Activated CD8-positive, alpha-beta memory T cell treated with anti-CD3 and anti-CD28 coated beads, Interleukin-2, amount 10 ng/mL, durations not matched to agents 7 days and 5 days (primary cell): ENCODE measurements at places on chromosomes 16 and 17. TPM values are rescaled to one million over a fixed set of nuclear protein-coding genes. Genes with fewer than 3 reads are reported as not detected.
A peak's percentile ranks its signal among the peaks of the same experiment; 100 is the strongest.

DNA sequence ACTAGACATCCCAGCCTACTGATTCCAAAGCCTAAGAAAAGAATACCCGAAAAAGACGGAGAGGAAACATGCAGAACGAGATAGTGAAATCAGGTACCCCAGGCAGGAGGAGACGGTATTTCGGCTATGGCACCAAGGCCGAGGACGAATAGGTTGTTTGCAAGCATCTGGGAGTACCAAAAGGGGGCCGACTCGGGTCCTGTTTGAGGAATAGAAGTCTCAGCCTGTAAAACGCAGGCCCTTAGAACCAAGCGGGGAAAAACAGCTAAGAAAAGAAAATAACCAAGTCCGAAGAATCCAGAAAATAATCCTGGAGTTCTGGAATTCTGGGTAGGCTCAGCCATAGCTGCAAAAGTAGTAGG is 537 bp downstream of the SLC35B1 start:
- H3K4me3 ChIP-seq, result peak overlapping the region; percentile 89
- H3K36me3 ChIP-seq, result peaks cover 30% of the 10 kb centered on the region
- H3K27me3 ChIP-seq, result no peaks in the 10 kb centered on the region
- DNase-seq, result no peak
- peaks cover 45% of the 10 kb centered on the region for H3K4me1 ChIP-seq
- peak overlapping the region; percentile 96 for H3K27ac ChIP-seq

- H3K4me1 ChIP-seq, result peaks cover 25% of the 10 kb centered on the region
- no peaks in the 10 kb centered on the region for H3K27me3 ChIP-seq
- H3K27ac ChIP-seq, result no peak overlapping the region
- no peak overlapping the region for H3K4me3 ChIP-seq
- DNase-seq, result no peak
Observed at GRCh38 chr17:28857905-28858800, 3.3 kb downstream of the ERAL1 start.

DNA sequence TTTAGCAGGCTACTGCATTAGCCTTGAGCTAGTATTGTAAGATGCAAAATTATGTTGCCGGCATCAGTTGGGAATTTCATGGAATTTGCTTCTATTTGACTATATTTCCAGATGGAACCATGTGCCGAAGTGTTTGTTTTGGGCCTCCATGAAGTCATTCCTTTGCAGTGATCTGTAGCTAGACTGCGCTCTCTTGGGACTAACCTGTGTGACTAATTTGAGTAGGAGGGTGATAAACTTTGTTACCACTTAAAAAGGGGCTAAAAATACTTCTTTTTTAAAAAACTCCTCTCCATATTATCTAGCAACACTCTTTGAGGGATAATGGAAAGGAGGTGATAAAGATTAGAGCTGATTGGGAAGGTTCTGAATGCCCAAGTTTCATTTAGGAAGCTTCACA is 166.8 kb upstream of the TBX2 start:
- H3K27ac ChIP-seq, result no peak overlapping the region
- H3K4me1 ChIP-seq, result peaks cover 11% of the 10 kb centered on the region
- DNase-seq, result no peak
- peaks cover 3% of the 10 kb centered on the region for H3K36me3 ChIP-seq

DNA sequence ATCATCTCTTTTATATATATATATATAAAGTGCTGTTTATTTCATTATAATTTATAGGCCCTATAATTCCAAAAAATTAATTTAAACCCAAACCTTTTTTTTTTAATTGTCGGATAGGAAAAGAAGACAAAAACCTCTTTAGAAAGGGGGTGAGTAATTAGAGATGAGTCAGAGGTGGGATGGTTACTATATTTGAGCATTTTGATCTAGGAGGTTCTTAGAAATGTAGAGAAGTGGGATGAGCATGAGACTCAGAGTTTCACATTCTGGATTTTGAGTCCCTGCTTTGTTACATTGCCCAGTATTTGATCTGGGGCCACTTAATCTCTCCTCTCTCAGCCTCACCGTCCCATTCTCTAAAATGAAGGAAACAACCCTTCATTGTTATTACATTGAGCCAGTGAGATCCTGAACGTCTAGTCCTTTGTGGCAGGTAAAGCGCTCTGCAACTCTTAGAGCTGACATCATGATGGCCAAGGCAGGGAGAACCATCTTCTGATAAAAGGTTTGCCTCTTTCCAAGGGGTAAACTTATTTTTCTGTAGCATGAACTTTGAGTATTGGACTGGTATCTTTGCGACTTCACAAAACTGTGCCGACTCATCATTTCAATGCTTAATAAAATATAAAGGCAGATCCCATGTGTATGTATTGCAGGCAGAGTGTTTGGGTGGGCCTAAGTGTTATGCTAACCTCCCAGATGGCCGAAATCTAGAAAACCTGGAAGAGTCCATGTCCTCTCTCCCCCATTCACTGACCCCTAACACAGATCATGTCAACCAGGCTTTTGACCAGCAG is 21.3 kb downstream of the HS3ST3B1 start:
- peaks cover 5% of the 10 kb centered on the region for H3K36me3 ChIP-seq
- H3K27ac ChIP-seq, result no peak overlapping the region
- no peaks in the 10 kb centered on the region for H3K27me3 ChIP-seq
- no peak overlapping the region for H3K4me3 ChIP-seq
- DNase-seq, result no peak

- H3K36me3 ChIP-seq, result no peaks in the 10 kb centered on the region
- no peaks in the 10 kb centered on the region for H3K4me1 ChIP-seq
- H3K27me3 ChIP-seq, result no peaks in the 10 kb centered on the region
Observed at GRCh38 chr16:65196420-65197075, 74.7 kb upstream of the CDH11 start.

DNA sequence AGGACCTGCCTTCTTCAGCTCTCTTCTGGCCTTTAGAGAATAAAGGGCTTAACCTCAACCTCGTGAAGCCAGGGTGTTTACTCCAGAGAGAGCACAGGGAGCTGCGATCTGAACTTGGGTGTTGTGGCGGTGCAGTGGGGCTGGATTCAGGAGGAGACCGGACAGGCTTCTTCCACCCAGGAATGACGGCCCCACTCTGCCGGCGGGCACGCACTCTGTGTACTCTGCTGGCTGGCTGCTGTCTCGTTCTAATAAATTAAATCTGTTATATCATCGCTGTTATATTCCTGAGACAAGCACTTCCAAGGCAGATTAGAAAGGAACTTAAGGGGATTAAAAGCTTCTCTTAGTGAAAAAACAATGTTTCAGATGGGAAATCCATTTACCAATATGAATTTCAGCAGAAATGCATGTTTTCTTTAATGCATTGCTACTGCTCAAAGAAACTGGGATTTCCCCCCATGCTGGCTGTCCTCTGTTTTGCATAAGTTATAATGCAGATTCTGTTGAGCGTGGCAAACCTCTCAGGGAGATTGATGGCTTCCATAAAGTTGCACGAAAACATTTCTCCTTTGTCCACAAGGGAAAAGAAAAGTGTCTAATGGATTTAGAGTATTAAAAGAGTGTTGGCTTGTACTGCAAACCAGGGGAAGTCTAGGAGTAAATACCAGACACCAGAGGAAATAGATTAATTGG is 168.6 kb upstream of the IRX3 start:
- H3K27me3 ChIP-seq, result peaks cover 2% of the 10 kb centered on the region
- no peak overlapping the region for H3K4me3 ChIP-seq
- H3K4me1 ChIP-seq, result peaks cover 6% of the 10 kb centered on the region
- no peak overlapping the region for H3K27ac ChIP-seq
- no peak for DNase-seq
- H3K36me3 ChIP-seq, result no peaks in the 10 kb centered on the region

- DNase-seq, result no peak
- H3K4me1 ChIP-seq, result no peaks in the 10 kb centered on the region
- H3K4me3 ChIP-seq, result no peak overlapping the region
- H3K27me3 ChIP-seq, result no peaks in the 10 kb centered on the region
- H3K27ac ChIP-seq, result no peak overlapping the region
- peaks cover 19% of the 10 kb centered on the region for H3K36me3 ChIP-seq
Observed at GRCh38 chr17:15513856-15514459, 46.5 kb upstream of the CDRT4 start.

DNA sequence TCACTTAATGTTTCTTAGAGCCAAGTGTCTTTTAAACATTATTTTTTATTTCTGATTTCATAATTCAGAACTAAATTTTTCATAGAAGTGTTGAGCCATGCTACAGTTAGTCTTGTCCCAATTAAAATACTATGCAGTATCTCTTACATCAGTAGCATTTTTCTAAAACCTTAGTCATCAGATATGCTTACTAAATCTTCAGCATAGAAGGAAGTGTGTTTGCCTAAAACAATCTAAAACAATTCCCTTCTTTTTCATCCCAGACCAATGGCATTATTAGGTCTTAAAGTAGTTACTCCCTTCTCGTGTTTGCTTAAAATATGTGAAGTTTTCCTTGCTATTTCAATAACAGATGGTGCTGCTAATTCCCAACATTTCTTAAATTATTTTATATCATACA is 13.6 kb upstream of the BCAS3 start:
- no peak overlapping the region for H3K4me3 ChIP-seq
- no peak overlapping the region for H3K27ac ChIP-seq
- no peak for DNase-seq
- H3K36me3 ChIP-seq, result peaks cover 13% of the 10 kb centered on the region

- H3K4me3 ChIP-seq, result no peak overlapping the region
- H3K4me1 ChIP-seq, result peaks cover 13% of the 10 kb centered on the region
- peaks cover 13% of the 10 kb centered on the region for H3K36me3 ChIP-seq
- no peaks in the 10 kb centered on the region for H3K27me3 ChIP-seq
Observed at GRCh38 chr17:29120433-29120832, 59.8 kb downstream of the MYO18A start.

- peaks cover 8% of the 10 kb centered on the region for H3K36me3 ChIP-seq
- no peaks in the 10 kb centered on the region for H3K27me3 ChIP-seq
- peaks cover 40% of the 10 kb centered on the region for H3K4me1 ChIP-seq
- H3K27ac ChIP-seq, result peak overlapping the region; percentile 24
- DNase-seq, result no peak
- H3K4me3 ChIP-seq, result no peak overlapping the region
Observed at GRCh38 chr17:49316889-49317675, 45.0 kb downstream of the ZNF652 start.

- H3K27me3 ChIP-seq, result no peaks in the 10 kb centered on the region
- no peaks in the 10 kb centered on the region for H3K4me1 ChIP-seq
- no peak for DNase-seq
- H3K27ac ChIP-seq, result no peak overlapping the region
Observed at GRCh38 chr16:65845466-65846209, 520.9 kb upstream of the CDH5 start.

- peaks cover 13% of the 10 kb centered on the region for H3K27me3 ChIP-seq
- H3K4me1 ChIP-seq, result no peaks in the 10 kb centered on the region
- H3K27ac ChIP-seq, result no peak overlapping the region
- H3K36me3 ChIP-seq, result no peaks in the 10 kb centered on the region
- DNase-seq, result no peak
- no peak overlapping the region for H3K4me3 ChIP-seq
Observed at GRCh38 chr17:41018541-41018940, 8.5 kb downstream of the KRTAP1-5 start.

- H3K4me1 ChIP-seq, result peaks cover 33% of the 10 kb centered on the region
- H3K27ac ChIP-seq, result no peak overlapping the region
- H3K4me3 ChIP-seq, result no peak overlapping the region
Observed at GRCh38 chr17:40092581-40092980, 7.8 kb downstream of the NR1D1 start.

DNA sequence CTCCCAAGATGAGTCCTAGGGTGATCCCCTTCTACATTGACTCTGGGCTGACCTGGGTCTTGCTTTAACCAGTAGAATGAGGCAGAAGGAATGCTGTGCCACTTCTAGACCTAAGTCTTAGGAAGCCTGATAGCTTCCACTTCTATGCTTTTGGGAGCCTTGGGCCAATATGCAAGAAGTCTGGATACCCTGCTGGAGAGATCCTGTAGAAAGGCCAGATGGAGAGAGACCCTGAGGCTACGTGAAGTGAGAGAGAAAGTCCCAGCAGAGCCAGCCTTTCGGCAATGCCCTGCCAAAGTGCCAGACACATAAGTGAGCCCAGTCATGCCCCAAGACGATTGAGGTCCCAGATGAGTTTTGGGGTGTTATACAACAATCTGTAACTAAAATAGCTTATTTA is 1.7 kb downstream of the KRT222 start:
- H3K27me3 ChIP-seq, result peaks cover 50% of the 10 kb centered on the region
- H3K4me1 ChIP-seq, result peaks cover 6% of the 10 kb centered on the region
- no peak for DNase-seq
- no peak overlapping the region for H3K27ac ChIP-seq
- H3K4me3 ChIP-seq, result no peak overlapping the region
- peaks cover 2% of the 10 kb centered on the region for H3K36me3 ChIP-seq

DNA sequence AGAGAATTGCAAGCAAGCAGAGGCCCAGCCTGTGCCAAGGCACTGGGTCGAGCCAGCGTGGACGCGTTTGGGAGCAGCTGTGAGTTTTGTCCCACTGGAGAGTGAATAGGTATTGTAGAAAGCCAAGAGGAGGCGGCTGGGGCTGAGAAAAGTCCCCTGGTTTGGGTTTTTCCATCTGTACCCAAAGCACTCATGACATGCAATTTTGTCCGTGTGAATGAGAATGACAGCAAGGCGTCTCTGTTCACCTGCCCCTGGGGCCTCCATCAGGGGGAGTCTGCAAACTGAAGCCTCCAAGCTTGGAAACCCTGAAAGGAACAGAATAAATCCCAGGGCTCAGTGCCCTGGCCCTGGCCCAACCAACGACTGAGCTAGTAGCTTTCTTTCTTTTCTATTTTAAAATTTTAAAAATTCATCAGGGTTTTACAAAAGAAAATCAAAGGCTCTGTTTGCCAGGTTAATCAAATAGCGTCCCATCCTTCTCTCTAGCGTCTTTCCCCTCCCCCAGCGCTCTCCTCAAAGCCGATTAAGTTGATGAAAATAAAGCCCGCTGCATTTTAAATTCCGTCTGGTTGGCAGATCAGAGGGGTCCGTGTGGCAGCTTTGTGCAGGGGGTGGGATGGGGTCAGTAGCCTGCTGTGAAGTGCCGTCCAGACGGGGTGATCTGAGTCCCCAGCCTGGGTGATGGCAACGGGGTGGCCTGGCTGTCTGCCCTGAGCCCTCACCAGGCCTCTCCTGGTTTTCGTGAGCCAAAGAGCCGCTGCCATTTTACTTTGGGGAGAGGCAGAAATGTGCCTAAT is 171.0 kb downstream of the KATNIP start:
- H3K27me3 ChIP-seq, result no peaks in the 10 kb centered on the region
- no peak overlapping the region for H3K4me3 ChIP-seq
- no peak overlapping the region for H3K27ac ChIP-seq
- DNase-seq, result no peak

DNA sequence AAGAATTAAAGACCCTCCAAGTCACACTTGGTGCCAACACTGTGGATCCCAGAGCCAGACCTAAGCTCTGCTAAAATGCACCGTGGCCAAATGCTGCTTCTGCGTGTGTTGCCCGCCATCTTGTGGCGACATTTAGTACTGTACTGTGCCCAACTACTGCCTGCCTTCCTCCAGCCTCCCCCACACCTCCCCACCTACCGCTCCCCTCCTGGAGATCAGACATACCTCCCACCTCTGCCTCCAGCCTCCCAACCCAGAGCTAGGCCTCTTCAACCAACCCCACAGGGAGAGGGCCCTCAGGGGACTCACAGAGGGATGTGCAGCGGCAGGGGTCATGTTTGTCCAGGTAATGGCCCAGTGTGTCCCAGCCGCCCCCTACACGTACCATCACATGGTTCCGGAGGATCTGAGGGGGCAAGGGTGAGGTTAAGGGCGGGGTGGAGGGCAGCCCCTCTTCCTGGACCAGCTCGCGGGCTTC is 5.5 kb downstream of the GAS2L2 start:
- H3K4me1 ChIP-seq, result peaks cover 8% of the 10 kb centered on the region
- no peaks in the 10 kb centered on the region for H3K36me3 ChIP-seq
- H3K27ac ChIP-seq, result no peak overlapping the region
- H3K4me3 ChIP-seq, result no peak overlapping the region

The CES4A gene
- total RNA-seq, result 11.7 TPM

The PHLPP2 gene
- 7.9 TPM for total RNA-seq

The KRT39 gene
- not detected for total RNA-seq

The MT1A gene
- 0.91 TPM for total RNA-seq

The CEP131 gene
- 20.6 TPM for total RNA-seq

The FNDC8 gene
- total RNA-seq, result not detected

The WFIKKN1 gene
- 0.12 TPM for total RNA-seq

The PITPNM3 gene
- total RNA-seq, result 0.37 TPM

The FBXW10B gene
- 0.30 TPM for total RNA-seq

The TNP2 gene
- total RNA-seq, result not detected
